IPS-NIHi11 (cell line): ENCODE measurements at places on chromosomes 1 and 21.

DNA sequence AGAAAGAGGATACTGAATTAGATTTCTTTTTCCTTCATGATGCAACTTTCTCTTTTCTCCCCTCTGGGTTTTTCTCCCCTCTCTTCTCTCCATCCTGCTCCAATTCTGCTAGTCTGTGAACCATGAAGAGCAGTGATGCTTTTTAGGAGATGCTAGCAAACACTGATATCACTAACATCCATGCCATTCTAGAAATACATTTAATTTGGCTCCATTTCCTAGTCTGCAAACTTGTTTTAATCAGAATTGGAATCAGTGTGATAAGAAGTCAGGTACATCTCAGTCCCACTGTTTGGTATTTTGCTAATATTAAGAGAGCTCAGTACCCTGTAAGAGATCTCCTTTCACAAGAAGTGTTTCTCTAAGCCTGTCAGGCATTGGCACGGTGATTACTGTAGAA is 437.1 kb downstream of the RWDD3 start:
- DNase-seq, result no peak

- peak; percentile 51 for DNase-seq
Observed at GRCh38 chr1:244761279-244761678, 74.2 kb upstream of the COX20 start.

- no peak for DNase-seq
Observed at GRCh38 chr1:96116731-96117130, 604.9 kb upstream of the PTBP2 start.

DNA sequence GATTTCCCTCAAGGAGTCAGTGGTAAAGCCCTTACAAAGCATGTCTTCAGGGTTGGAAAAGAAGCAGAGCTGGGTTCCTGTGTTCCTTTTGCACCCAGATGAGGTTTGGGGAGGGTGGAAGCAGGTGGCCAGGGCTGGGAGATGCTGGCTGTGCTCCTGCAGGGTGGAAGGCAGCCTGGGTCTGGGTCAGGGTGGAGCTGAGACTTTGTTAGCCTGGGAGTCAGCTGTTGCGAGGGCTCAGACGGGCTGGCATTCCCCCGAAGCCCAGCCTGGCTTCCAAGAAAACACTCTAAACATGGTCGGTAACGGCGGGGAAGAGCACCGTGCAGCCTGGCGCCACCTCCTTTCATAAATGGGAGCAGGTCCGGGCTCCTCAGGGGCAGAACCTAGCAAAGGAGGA is 43.7 kb upstream of the EPS8L3 start:
- DNase-seq, result no peak

- DNase-seq, result no peak
Observed at GRCh38 chr1:17194133-17194475, 10.8 kb upstream of the PADI1 start.

- DNase-seq, result no peak
Observed at GRCh38 chr1:86618358-86618757, 71.5 kb downstream of the CLCA4 start.

DNA sequence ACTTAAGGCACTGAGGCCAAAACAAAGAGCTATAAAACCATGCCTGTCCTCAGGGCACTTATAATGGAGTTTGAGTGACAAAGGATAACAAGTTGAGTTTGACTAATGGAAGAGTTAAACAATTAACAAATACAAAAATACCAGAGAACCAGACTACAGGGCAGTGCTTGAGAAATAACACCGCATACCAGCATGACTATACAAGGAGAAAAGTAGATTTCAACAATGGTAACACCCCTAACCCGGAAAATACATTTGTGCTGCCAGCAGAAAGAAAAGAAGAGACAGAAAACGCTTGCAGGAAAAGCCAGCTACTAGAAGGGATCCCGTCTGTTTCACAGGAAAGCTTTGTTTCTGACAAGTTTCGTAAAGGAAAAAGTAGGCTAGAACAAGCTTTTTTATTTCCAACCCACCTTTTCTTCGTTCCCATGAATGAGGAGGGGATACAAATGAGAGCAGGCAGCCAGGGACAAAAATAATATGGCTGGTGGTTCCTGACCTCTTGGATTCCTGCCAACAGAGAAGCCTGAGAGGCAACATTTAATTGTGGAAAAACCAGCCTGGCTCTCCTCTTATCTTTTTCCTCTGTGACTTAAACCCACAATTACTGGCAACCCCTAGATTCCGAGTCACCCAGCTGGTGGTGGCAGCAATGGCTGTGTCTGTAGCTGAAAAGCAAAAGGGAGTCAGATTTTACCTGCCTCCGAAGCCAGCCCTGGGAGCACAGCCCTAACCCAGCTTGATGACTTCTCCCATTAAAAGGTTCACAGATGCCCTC is 56.5 kb downstream of the WLS start:
- DNase-seq, result no peak

DNA sequence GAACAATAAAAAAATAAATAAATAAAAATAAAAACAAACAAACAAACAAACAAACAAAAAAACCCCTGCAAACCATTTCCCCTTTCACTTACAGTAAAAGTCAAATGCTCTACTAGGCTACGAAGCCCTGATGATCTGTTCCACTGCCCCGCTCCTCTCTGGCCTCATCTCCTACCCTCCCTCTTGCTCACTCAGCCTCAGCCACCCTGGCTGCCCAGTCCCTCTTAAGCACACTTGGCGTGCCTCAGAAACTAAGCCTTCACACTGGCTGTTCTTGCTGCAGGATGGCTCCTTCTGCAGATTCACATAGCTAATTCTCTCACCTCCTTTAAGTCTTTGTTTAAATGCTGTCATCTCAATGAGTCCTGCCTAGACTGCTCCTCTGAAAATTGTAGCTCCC is 30.8 kb upstream of the UHMK1 start:
- DNase-seq, result no peak

DNA sequence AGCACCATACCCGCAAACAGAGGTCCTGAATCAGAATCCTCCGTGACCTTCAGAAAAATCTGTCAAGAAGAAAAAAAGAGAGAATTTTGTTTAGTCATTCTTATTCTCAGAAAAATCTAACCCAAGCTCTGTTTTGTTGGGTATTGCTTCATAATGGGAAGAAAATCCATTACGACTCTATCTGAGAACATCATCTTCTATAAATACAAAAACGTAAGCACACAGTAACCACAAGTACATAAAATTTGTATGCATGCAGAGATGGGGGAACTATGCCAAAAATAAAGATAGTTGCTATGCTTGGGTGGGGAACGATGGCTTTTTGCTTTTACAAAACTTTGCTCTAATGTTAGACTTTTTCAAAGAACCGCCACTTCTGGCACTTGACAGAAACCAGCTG is 84.2 kb downstream of the ABCA4 start:
- DNase-seq, result no peak

- peak; percentile 71 for DNase-seq
Observed at GRCh38 chr1:113027449-113027848, 45.5 kb upstream of the LRIG2 start.

GRCh38 chr1:230123280-230124185 is 56.5 kb downstream of the GALNT2 start:
- no peak for DNase-seq

DNA sequence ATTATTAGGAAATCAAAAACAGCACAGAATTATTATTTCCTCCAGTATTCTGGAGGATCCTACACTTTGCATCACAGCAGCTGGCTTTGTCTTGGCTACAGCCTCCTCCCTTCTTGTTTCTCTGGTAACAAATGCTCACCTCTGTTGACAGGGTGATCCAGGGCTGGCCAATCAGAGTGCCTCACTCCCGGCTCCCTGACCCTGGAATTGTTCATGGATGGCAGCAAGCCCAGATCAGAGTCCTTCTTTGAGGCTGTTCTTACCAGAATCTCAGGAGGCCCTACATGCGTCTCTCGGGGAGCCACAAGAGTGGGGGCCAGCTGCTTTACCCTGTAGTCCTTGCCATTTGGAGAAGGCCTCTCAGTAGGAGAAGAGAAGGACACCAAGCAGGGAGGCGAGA is 48.4 kb upstream of the IGSF5 start:
- DNase-seq, result peak; percentile 54

DNA sequence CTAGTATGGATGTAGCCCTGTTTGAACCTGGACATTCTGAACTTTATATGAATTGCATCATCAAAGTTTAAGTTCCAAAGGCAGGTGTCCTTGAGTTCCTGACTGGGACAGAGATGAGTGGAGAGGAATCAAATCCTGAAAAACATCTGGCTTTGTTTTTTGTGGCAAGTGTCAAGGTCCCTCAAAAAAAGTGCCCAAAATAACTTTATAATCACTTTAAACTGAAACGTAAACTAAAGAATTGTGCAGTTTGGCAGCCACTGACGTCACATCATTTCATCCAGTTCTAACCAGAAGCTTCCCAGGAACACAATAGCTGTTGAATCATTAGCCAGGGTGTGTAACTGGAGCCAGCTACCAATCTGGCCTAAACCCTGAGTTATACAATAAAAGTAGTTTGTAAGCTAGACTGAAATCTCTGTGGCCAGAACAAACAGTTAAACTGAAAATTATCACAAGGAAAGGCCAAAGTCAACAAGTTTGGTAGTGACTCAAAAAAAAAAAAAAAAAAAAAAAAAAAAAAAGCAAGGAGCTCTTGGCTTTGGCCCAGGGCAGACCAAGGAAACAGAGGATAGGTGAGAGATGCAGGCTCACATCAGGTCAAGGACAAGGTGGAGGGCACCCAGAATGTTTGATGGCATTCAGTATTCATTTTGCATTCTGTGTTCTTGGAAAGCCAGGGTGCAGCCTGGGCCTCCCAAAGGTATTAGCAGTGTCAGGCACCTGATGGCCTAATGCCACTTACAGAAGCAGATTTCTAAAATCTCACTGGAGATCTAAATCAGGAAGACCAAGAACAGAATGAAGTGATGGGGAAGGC is 74.3 kb downstream of the TNFSF18 start:
- DNase-seq, result no peak

DNA sequence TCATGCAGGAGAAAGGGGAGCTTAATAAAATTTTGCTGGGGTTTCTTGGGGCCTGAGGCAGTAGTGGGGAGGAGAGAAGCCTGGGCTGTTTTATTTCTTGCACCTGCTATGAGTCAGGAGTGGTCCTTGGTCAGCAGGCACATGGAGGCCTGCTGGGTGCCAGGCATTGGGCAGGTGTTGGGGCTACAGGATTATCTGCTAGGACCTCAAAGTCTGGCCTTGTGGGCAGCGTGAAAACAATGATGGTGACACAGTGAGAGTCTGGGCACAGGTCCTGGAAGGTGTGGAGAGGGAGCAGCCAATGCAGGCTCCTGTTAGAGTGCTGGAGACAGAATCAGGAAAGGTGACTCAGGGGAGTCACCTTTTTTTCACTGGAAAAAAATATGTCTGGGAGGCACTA is 17.2 kb downstream of the ROR1 start:
- DNase-seq, result no peak

- no peak for DNase-seq
Observed at GRCh38 chr1:6599141-6599975, 3.3 kb downstream of the KLHL21 start.

- DNase-seq, result no peak
Observed at GRCh38 chr1:228009116-228009827, 2.5 kb downstream of the WNT3A start.

- no peak for DNase-seq
Observed at GRCh38 chr1:103243481-103243880, 135.2 kb upstream of the COL11A1 start.

DNA sequence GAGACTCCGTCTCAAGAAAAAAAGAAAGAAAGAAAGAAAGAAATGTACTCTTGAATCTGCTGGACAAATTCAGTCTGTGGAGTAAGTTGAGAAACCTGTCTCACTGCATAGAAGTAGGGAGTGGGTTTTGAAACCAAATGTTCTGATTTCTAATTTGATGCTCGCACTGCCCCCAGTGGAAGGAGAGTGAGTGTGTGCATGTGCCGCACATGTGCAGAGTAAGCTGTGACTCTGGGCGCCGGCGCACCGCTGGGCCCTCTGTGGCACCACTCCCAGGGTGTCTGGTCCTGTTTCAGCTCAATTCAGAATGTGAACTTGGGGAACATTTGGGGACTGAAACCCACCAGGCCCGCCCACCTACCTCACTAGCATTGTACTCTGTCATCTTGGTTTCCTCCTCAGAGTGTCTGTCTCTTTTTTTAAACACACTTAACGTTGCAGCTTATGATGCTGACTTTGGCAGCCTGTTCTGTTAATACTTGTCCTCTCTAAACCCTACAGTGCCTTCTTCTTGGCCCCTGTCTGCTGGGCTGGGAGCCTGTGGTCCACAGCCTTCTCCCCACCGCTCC is 104.6 kb downstream of the CACNA1E start:
- DNase-seq, result peak; percentile 41

GRCh38 chr1:183578856-183579255 is 11.4 kb downstream of the NCF2 start:
- no peak for DNase-seq
